ENCODE measurements at places on chromosomes 6 and 20.

DNA sequence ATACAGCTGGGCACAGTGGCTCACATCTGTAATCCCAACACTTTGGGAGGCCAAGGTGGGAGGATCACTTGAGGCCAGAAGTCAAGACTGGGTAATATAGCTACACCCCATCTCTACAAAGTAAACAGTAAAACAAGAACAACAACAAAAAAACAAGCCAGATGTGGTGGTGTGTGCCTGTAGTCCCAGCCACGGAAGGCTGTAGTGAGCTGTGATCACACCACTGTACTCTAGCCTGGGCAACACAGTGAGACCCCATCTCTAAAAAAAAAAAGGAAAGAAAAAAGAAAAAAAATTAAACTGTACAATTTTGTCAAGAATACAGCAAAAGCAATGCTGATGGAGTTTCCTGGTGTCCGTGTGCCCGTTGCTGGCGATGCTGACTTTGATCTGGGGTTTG, 47.2 kb upstream of the SLCO4A1 start:
- no peak for DNase-seq

GRCh38 chr6:141610741-141611140, 522.0 kb upstream of the GJE1 start:
- DNase-seq = no peak

- no peak for DNase-seq
Observed at GRCh38 chr20:35729283-35729807, 12.7 kb downstream of the RBM39 start.

DNA sequence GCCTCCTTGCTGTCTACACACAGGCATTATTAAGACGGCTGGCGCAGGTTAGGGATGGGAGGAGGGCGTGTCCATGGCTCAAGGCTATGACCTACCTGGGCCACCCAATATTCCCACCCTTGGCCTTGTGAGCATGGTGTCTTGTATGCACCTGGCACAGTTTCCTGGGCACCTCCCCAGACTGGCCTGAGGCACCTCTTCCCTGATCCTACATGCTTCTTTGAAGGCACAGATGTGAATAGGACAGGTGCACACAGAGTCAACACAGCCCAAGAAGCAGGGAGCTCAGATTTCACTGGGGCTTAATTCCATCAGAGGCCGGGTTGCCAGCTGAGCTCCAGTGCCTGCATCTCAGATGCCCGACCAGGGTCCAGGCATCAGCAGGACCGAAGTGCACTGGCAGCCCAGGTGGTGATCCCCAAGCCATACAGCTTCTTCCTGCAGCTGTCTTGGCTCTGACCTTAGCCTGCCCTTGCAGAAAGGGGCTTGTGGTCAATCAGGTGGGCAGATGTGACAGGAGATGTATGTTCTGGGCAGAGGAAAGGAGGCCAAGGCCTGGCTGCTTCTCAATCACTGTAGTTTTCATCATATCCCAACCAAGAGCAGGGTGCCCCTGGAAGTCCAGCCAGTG, 287.7 kb downstream of the CLIC5 start:
- DNase-seq = no peak

- no peak for DNase-seq
Observed at GRCh38 chr6:114042267-114043016, 71.5 kb upstream of the HDAC2 start.

DNA sequence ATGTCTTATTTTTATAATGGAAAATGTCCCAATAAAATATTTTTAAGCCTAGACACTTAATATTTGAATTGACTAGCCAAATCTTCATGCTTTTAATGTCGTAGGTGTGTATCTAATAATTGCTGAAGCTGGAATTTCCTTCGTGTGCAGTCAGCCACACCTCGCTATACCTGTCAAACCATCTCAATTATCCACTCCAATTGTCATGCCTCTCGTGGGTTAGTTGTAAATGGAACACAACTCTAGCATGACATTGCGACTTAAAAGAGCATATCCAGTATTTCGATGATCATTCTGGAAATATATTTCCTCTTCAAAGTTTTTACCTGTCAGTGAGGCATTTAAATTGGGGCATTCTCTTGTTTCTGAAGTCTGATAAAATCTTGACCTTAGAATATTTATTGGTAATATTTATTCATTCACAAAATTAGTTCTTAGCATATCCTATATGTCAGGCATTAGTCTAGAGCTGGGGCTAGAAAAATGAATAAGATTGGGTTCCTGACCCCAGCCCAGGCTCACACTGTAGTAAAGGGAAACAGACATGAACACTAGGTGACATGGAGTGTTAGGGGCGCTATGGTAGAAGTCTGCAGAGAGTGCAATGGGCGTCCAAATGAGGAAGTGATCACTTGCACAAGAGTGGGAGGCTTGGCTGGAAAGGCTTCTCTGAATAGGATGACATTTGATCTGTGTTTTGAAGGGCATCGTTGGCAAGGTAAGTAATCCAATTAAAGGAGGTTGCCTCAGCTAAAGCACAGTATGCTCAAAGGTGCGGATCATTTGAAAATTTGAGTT, 11.0 kb upstream of the CFAP206 start:
- no peak for DNase-seq

GRCh38 chr6:166633732-166634535, 6.9 kb upstream of the RPS6KA2 start:
- DNase-seq = no peak

GRCh38 chr6:150452428-150453243, 83.8 kb downstream of the IYD start:
- peak; percentile 9 for DNase-seq

DNA sequence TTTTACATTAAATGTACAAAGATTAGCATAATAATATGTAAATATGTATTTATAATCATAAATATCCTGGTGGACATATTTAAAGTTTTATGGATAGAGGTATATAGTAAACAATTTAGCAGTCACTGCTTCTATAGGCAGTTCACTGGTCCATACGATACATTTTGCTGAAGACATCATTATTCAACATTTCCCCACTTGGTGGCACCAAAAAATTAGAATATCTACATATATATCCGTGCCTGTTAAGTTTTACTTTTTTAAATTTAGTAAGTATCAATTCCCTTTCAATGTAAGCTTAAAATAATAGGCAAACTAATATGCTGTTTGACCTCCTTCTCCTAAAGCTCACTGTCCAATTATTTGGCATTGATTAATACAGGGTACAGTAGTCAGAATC, 64.2 kb downstream of the LMBRD1 start:
- DNase-seq = no peak

GRCh38 chr6:9515633-9516606, 899.0 kb downstream of the TFAP2A start:
- peak; percentile 17 for DNase-seq

DNA sequence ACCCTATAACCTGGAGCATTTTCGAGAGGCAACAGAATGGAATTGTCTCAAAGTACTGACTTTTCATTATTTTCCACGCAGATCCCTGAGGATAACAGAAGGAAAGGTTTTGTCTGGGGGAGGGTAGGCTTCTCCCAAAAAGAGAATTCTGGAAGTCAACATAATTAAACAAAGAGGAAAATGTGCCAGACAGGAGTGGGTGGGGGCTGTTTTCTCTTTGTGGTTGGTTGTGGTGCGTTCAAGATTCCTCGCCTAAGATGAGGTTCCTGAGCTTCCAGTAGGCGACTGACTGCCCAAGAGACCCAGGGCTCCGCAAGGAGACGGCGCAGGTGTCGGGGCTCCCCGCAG, 70.4 kb downstream of the SOX4 start:
- DNase-seq = no peak

GRCh38 chr6:126831461-126831860, 287.0 kb upstream of the RSPO3 start:
- no peak for DNase-seq

DNA sequence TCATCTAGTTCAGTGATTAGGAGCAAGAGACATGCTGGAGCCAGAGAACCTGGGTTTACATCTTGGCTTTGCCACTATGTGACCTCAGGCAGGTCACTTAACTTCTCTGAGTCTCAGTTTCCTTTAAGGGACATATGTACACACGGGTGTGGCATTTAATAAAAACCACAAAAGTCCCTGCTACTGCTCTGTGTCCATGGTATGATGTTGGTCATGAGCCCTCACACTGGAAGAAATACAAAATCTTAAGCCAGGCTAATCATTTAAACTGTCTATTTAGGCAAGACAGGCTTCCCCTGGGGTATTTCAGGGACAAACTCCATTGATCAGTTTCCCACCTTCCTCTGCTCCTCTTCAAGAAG, 12.9 kb upstream of the PTGIS start:
- DNase-seq = no peak

DNA sequence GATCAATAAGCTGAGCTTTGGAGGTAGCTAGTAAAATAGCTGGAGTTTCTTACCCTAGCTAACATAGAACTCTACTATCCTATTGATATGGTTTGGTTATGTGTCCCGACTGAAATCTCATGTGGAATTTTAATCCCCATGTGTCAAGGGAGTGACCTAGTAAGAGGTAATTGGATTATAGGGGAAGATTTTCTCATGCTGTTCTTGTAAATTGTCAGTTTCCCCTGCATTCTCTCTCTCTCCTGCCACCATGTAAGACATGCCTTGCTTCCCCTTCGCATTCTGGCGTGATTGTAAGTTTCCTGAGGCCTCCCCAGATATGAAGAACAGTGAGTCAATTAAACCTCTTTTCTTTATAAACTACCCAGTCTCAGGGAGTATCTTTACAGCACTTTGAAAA, 24.6 kb upstream of the SYNE1 start:
- no peak for DNase-seq

- no peak for DNase-seq
Observed at GRCh38 chr6:158545043-158545966, 14.6 kb upstream of the TMEM181 start.

- no peak for DNase-seq
Observed at GRCh38 chr6:129617986-129618385, 92.0 kb downstream of the ARHGAP18 start.

GRCh38 chr20:6416371-6416770, 293.5 kb upstream of the FERMT1 start:
- no peak for DNase-seq

GRCh38 chr6:63299667-63300066, 20.1 kb downstream of the LGSN start:
- DNase-seq = no peak

- DNase-seq = no peak
Observed at GRCh38 chr6:30836431-30836866, 47.9 kb upstream of the DDR1 start.

GRCh38 chr6:127858727-127859391, 42.0 kb downstream of the THEMIS start:
- no peak for DNase-seq

DNA sequence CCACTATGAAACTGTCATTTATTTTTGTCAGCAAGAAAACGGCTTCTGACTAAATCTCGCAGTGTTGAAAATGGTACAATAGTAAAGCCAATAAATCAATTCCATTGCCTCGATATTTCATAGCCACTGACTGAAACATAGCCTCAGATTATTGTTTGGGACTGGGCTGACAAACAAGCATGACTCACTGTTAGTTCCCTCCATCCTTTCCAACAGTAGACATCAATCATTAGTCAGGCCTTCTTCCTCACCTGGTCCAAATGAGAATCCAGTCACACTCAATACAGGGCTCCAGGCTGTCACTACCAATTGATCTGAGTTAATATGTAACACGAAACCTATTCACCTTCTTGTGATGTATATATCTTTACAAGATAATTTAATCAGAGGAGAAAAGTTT, 66.1 kb downstream of the ADGRB3 start:
- DNase-seq = no peak

GRCh38 chr6:146910611-146911010, 293.6 kb upstream of the STXBP5 start:
- no peak for DNase-seq

GRCh38 chr20:8205996-8206395, 73.9 kb downstream of the PLCB1 start:
- DNase-seq = no peak

DNA sequence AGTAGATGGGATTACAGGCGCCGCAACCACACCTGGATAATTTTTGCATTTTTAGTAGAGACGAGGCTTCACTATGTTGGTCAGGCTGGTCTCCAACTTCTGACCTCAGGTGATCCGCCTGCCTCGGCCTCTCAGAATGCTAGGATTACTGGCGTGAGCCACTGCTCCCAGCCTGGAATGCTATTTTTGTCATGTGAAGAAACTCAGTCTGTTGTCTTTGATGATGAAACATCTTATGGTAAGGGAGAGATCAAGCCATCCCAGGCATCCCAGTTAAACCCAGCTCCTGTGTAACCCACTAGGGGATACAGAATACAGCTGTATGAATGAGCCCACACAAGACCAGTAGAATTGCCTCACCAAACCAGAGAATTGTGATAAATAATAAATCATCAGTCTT, 83.6 kb upstream of the RBM24 start:
- no peak for DNase-seq

DNA sequence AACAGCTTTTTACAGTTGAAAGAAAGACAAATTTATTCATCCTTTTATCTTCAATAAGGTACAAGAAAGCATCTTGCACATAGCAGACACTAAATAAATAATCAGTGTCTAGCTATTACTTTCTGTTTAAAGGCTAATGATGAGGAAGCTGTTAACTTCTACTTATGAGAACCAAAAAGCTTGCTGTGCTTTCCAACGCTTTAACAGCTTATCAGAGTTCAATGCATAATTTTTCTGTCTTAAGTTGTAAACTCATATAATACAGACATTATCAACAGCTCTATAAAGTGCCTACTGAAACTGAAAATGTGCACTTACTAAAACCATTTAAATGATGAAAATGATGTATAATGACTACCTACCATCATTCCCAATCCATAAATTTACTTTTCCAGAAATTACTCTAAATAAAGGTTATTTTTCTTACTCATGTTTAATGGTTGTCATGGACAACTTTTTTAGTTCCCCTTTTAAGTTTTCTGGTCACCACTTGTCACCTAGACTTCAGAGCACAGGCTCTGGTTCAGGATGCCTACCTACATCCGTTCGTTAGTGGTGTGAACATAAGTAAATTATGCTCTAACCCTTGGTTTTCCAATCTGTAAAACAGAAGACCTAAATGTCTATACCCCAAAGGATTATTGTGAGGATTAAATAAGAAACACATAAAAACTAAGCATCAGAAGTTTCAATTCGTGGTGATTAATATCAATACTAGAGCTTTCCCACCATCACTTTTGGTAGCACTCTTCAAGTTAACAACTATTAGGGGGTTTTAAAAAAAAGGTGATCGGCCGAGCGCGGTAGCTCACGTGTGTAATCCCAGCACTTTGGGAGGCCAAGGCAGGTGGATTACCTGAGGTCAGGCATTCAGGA, 8.0 kb downstream of the PNISR start:
- DNase-seq = no peak

DNA sequence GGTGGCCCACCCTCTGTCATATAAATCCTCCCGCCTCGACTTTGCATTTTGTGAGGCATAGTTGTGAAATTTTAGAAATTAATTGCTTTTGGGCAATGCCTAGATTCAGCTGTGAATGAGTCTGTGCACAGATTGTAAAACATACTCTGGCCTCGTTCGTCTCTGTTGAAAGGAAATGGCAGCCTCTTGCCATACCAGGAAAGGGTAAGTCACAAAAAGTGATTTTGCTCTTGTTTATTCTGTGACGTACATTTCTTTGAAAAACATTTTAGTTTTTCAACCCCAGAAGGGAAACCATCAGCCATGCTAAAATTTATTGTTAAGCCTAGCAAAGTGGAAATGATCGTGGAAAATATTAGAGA, 15.3 kb upstream of the EXOC2 start:
- DNase-seq = no peak

GRCh38 chr6:89281779-89282246, 33.3 kb downstream of the GABRR2 start:
- peak; percentile 20 for DNase-seq

Data from neuronal stem cell (in vitro differentiated cells).